ENCODE measurements at places on chromosomes 7 and 10.

- DNase-seq = no peak
These were observed 107.7 kb downstream of the BBS9 start for GRCh38 chr7:33237036-33237435.

GRCh38 chr7:50142425-50143017 is 49.5 kb upstream of the ZPBP start:
- DNase-seq = no peak

GRCh38 chr7:114977277-114977676 is 55.4 kb downstream of the MDFIC start:
- no peak for DNase-seq

GRCh38 chr10:120978589-120979252 is 127.6 kb downstream of the WDR11 start:
- no peak for DNase-seq

DNA sequence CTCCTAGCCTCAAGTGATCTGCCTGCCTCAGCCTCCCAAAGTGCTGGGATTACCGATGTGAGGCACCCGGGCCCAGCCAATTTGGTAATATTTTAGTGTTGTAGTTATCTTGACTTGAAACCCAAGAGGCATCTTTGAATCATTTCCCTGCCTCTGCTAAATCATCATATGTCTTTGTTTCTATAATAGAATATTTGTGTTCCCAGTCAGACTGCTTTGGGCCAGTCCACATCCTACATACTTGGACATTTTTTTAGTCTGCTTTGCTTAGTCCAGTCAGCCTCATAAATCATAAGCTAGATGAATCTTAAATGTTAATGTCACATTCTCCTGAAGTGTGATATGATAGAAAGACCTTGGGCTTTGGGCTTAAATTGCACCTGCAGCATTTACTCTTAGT is 5.9 kb downstream of the STAM start:
- DNase-seq = no peak

GRCh38 chr7:30437823-30438574 is 40.6 kb downstream of the NOD1 start:
- DNase-seq = no peak

DNA sequence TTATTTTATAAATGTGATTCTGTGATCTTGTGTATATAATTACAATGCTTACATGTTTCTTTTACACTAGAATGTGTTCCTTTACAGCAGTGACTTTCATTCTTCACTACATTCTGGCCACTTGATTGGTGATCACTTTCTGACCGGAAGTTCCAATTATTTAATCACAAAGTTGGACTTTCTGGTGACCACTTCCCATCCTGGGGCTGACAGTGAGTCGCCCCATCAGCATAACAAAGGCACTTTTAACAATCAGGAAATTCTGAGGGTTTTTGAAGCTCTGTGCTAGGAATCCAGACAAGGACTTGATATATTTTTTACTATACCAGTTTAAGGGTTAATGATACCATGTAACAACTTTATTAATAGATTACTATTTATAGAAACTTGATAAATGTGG is 282.3 kb upstream of the KAT6B start:
- no peak for DNase-seq

DNA sequence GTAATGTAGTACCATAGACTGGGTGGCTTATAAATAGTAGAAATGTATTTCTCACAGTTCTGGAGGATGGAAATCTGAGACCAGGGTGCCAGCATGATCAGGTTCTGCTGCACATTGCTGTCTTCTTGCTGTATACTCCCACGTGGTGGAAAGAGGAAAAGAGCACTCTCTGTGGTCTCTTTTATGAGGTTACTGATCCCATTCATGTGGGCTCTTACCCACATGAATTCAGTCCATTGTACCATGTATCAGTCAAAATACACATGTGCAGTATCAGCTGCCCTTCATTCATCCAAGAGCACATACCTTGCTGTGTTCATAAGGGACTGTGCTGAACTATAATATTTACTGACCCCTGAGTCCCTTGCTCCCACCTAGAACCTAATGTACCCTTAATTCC is 17.1 kb downstream of the PNLIPRP2 start:
- no peak for DNase-seq

DNA sequence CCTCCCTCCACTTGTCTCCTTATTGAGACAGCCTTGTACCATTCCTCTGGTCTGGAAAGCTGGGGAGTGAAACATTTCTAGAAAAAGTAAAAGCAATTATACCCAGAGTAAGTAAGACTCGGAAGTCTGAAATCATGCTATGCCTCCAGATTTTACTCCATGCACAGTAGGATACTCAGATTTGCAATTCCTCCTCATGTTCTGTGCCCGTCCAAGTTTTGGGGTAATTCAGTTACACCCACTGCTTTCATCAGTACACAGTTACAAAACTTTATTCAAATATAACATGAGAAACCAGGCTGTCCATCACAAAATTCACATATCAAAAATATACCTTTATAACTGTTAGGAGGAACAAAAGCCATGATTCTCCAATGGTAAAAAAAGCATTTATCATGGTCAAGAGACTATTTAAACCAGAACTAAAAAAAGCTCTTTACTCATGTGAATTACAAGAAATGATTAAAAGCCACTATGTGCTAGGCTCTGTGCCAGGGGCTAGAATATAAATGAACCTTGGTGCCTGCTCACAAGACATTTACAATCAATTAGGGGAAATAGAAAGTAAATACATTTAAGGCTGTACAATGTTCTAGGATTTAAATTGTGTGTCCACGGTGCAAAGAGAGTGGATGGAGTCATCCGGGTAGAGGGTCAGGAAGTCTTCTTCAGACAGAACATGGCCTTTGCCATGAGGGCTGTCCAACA is 320.2 kb downstream of the ELMO1 start:
- DNase-seq = no peak

DNA sequence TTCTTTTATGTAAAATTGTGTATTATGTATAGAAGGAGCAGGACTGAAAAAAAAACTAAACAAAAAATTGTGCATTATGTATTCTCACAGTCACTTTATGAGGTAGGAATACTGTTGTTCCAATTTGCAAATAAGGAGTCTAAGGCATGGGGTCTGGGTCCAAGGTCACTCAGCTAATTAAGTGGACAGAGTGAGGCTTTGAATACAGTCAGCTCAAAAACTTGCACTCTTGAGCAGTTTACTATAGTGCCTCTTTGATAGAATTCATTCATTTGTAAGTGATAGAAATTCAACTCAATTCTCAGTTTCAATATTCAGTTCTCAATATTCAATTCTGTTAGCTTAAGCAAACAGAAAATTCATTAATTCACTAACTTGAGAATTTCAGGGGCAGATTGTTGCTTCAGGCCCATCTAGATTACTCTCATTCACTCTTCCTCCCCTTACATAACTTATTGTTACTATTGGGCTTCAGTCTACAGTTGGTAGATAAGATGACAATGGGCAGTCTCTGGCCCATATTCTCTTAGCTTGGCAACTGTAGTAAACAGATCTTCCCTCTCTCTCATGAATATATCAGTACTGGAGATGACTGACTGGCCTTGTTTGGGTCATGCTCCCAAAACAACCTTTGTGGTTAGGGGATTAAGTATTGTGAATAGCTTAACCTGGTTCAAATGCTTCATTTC is 86.6 kb downstream of the BTAF1 start:
- DNase-seq = no peak

GRCh38 chr10:103691723-103692435 is 163.5 kb downstream of the SH3PXD2A start:
- DNase-seq = no peak

GRCh38 chr10:50510517-50511473 is 113.0 kb downstream of the SGMS1 start:
- no peak for DNase-seq

All from activated effector memory CD4-positive, alpha-beta T cell treated with anti-CD3 and anti-CD28 coated beads, Interleukin-2, amount 50 U/mL, for 16 hours (primary cell).